ENCODE measurements at places on chromosomes 16 and 17.
A peak's percentile ranks its signal among the peaks of the same experiment; 100 is the strongest.

DNA sequence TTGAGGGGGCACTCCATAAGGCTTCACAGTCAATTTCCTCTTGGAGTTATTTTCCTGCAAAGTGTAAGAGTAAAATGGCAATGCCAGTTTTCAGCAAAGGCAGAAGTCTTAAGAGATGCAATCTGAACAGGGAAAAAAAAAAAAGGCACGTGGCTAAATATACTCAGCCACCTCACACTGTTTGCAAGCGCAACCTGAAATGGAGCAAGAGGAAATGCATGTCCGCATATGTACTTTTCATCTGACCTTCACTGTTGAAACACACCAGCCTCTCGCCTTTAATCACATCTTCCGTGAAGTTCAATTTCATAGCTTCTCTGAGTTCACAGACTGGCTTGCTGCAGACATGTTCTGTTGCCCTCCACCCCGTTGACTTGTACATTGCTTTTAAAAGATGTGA is 101.4 kb downstream of the KATNIP start:
- no peak for DNase-seq

DNA sequence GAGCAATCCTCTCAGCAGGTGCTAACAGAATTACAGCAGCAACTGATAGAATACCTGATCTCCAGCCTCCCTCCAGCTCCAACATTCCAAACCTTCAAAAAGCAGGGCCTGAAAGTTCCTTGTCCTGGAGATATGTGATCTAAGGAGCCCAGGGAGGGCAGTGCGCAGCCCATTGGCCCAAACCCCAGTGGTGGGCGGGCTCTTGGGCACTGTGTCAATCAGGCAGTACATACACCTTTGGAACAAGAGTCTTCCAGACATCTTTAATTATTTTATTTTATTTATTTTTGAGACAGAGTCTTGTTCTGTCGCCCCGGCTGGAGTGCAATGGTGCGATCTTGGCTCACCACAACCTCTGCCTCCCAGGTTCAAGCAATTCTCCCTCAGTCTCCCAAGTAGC is 24.2 kb downstream of the SLC12A3 start:
- no peak for DNase-seq

DNA sequence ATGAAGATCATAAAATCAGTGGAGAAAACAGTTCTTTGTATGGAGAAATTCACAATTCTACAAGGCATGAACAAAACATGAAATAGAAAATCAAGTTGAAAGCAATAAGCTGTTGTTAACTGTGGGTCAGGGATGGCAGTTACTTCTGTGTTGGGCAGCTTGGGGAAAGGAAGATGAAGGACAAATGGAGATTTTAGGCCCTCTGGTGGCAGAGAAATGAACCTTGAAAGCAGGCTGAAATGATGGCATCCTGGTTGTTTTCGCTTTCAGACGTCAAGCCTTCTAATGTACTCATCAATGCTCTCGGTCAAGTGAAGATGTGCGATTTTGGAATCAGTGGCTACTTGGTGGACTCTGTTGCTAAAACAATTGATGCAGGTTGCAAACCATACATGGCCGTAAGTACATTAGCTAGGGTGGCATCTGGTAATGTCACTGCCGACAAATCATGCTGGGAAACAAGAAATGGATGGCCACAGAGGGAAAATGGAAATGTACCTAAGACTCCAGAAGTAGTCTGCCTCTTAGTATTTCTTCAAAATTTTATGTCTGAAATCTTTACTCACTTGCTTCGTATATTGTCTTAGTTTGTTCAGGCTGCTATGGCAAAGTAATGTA is 108.9 kb downstream of the MAP2K6 start:
- DNase-seq: no peak

DNA sequence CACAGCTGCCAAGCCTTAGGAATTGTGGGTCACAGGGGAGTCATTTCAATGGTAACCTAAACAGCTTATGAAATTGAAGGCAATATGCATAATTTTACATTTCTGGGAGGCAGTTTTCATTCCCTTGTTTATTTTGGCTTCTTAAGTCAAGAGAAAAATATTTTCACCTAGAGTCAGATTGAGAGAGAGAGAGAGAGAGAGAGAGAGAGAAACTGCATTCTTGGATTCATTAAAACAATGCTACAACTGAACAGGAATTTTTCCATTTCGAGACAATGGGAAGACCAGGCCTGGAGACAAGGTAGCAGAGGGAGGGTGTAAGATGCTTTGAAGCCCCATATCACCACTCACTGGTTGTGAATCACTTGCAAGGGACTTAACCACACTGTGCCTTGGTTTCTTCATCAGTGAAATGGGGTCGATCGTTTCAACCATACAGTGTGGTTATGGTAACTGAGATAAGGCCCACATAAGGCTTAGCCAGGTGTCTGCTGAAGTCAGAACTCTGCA is 224.7 kb upstream of the IRX3 start:
- no peak for DNase-seq

GRCh38 chr16:68381363-68381724 is 67.0 kb downstream of the SMPD3 start:
- no peak for DNase-seq

GRCh38 chr17:55072898-55073297 is 104.3 kb downstream of the STXBP4 start:
- DNase-seq: no peak

DNA sequence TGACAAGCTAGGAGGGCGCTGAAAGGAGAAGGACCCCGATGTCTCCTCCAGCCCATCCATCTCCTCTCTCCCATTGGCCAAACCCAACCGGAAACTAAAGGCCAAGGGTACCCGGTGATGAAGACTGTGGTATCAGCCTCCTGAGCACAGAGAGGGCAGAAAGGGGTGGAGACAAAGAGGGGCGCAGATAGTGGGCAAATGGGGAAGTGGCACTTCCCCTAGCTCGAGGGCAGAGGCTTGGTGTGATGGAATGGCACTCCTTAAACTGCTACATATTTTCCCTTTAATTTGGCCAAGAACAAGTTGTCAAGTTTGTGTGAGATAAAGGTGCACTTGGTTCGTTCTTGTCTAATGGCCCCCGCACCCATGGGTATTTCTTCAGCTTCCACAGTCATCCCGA is 27.8 kb downstream of the IL4R start:
- no peak for DNase-seq

DNA sequence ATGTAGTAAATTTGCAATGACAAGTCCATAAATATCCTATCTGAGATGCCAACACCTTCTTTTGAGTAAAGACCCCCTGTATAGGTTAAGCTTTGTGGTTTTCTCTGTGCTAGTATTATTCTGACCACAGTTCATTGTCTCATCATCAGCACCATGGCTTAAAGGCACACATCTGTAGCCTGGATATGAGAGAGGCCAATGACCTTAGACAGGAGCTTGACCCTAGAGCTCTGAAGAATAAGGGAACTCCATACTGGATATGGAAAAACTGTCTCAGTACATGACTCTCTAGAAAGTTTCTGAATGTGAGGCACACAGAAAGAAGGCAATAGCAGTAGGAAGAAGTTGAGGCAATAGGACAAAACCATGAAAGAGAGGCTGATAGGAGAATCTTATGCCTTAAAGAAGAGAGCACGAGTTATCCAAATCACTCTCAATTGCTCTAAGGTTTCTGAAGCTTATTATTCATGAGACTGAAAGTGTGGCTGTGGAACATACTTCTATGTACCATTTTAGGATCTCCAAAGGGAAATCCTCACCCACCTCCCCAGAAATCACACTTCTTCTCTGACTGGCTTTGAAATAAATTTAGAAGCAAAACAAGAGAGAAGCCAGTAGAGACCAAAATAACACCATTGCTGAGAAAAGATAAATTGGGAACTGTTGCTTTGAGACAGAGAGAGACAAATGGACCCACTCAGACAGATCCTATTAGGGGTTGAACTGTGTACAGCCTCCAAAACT is 150.2 kb downstream of the ABCA8 start:
- DNase-seq: peak; percentile 65

DNA sequence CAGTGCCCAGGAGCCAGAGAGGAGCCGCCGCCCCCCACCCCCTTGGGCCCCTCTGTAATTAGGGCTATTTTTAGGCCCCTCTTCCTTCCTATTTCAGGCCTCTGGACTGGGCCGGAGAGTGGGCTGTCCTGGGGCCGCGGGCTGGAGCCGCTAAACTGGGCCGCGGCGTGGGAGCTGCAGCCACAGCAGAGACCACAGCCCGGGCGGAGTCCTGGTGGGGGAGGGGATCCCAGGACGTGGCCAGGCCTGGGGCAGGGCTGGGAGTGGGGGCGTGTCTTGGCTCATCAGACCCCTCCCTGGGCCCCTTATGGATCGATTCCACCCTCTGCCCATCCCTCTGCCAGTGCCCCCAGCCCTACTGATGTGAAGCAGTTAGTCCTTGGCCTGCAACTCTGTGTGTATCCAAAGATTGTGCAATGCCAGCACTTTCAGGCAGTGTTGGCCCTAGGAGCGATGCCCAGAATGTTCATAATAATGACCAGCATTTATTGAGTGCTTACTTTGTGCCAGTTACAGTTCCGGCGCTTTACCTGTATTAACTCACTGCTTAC is 15.0 kb upstream of the TAC4 start:
- no peak for DNase-seq

- no peak for DNase-seq
Measured at GRCh38 chr16:24191876-24192402, 64.2 kb upstream of the CACNG3 start.

DNA sequence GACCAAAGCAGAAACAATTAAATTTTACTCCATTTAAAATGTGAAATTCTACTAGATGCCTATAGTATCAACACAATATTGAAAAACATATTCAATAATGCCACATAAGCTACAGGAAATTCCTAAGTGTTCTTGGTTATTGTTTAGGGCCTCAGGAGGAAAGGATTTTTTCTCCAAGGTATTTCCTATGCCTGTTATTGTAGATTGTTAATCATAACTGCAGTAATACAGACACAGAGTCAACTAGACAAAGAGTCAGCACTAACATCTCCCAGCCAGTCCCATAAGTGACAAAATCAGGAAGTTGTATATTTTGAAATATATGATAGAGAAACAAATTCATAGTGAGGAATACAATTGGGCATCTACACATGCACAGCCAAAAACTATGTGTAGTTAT is 782.7 kb upstream of the KIF2B start:
- DNase-seq: no peak

GRCh38 chr16:83549316-83550182 is 258.2 kb upstream of the HSBP1 start:
- peak; percentile 72 for DNase-seq

- no peak for DNase-seq
Measured at GRCh38 chr17:40130352-40131042, 8.7 kb downstream of the MSL1 start.

DNA sequence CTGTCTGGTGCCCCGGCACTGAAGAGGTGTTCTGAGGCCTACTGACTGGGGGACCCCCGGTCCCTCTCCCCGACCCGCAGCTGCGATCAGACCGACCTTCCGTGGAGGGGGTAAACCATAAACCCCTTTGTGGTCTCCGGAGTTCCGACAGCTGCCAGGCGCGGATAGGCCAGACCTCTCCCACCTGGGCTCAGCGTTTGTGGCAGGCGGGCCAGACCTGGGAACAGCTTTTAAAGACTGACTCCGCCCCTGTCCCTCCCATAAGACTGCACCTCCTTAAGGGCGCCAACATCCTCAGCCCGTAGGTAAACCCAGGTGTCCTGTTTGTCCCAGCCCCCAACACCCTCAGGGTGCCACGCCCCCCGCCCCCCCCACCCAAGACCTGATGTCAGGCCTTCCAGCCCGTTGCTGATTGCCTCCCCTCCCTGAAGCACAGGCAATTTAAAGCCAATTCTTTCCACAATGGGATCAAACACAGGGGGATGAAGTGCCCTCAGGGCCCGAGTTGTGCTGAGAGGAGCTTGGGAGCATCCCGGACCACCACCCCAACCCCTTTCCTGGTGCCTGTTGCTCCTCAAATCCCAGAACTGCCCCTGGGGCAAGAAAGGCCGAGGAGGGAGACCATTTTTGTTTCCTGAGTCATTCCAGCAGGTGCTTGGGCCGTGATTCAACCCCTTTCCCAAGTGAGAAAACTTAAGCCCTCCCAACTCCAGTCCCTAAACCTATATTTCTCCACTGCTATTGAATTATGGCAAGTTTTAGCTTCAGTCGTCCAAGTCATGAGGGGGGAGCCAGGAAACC is at the start of gene SOX15:
Gene SOX15 (minus strand): TSS at position 204 of the 801 bp plus-strand sequence. CDS start 418 bp downstream, outside the sequence.
- DNase-seq: no peak

DNA sequence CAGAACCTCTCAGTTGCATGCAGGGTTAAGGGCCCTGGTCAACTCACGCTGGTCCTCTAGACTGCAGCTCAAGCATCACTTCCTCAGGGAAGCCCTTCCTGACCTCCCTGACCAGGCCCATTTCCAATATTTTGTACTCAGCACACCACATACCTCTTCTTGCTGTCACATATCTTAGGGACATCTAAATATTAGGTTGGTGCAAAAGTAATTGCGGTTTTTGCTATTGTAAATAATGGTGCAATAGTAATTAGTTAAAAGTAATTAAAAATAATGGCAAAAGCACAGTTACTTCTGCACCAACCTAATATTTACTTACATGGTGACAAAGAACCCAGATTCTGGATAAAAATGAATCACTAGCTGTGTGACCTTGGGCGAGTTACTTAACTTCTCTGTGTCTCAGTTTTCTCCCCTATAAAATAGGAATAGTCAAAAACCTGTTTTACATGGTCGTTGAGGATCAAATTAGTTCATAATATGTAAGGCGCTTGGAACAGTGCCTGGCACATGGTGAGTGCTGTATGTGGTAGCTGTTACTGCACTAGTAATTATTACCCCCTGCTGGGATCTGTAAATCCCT is 177.4 kb downstream of the PRKCB start:
- no peak for DNase-seq

DNA sequence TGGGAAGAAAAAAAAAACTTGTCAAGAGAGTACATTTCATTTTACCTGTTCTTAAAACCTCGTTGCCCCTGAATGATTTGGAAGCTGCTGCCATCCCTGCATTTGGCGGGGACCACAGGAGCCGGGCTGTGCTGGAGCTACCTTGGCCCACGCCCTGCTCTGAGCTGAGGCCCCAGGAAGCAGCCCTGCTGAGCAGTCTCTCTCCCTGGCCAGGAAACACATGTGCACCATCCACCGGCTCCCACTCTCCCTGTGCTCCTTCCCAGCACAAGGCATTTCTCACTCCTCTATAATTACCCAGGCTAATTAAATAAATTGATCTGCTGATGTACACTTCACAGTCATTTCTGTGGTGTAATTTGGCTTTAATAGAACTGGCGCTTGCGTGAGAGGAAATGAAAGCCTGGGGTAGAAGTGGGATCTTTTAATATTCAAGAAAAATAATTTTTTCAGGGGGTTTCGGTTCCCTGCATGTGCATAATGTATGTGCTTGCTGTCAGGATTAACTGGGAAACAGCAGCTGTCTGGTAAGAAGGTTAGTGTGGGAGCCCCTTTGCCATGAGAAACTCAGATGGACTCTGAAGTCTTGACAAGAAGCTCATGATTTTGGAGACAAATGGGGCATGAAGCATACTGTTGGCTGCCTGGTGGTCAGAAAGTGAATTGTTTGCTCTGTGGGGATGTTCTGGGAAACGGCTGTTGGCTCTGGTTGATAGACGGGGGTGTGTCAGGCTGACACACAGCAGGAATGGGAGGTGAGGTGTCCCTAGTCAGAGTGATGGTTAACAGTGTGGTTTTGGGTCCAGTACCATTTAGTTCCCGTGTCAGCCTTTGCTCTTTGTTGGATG is 252.3 kb upstream of the EEF2KMT start:
- DNase-seq: no peak
